ENCODE measurements at places on chromosomes 4 and X. TPM values are rescaled to one million over a fixed set of nuclear protein-coding genes. Genes with fewer than 3 reads are reported as not detected.

MAMLD1 gene
- total RNA-seq = 2.7 TPM

CXCL11 gene
- not detected for total RNA-seq

ITIH6 gene
- not detected for total RNA-seq

YIPF7 gene
- not detected for total RNA-seq

MAGEB2 gene
- total RNA-seq = not detected

GAGE2A gene
- not detected for total RNA-seq

THOC2 gene
- 79.3 TPM for total RNA-seq

CSAG1 gene
- not detected for total RNA-seq

UBE2K gene
- 19.2 TPM for total RNA-seq

ETDA gene
- not detected for total RNA-seq

TCEAL2 gene
- total RNA-seq = not detected

CC2D2A gene
- 35.4 TPM for total RNA-seq

DKC1 gene
- total RNA-seq = 30.8 TPM

TRIML1 gene
- total RNA-seq = not detected

P2RY10 gene
- not detected for total RNA-seq

RBPJ gene
- total RNA-seq = 106 TPM

TMSB15B gene
- total RNA-seq = 3.8 TPM

MTMR8 gene
- 0.72 TPM for total RNA-seq

REELD1 gene
- total RNA-seq = not detected

RBMXL3 gene
- total RNA-seq = not detected

FMR1NB gene
- not detected for total RNA-seq

REPS2 gene
- 0.59 TPM for total RNA-seq

PIGA gene
- total RNA-seq = 8.5 TPM

OTC gene
- total RNA-seq = not detected

PCDH19 gene
- total RNA-seq = 0.59 TPM
